Breast epithelium (tissue), 4 donors: ENCODE measurements at places on chromosomes 16 and 17. TPM values are rescaled to one million over a fixed set of nuclear protein-coding genes. Genes with fewer than 3 reads are reported as not detected.

TRAPPC1 gene
- 37.7 TPM for total RNA-seq

NPIPB9 gene
- total RNA-seq = 12.3 TPM

PLLP gene
- total RNA-seq = 7.9 TPM

TP53TG3B gene
- 1.2 TPM for total RNA-seq

TBC1D26 gene
- total RNA-seq = not detected

DNA sequence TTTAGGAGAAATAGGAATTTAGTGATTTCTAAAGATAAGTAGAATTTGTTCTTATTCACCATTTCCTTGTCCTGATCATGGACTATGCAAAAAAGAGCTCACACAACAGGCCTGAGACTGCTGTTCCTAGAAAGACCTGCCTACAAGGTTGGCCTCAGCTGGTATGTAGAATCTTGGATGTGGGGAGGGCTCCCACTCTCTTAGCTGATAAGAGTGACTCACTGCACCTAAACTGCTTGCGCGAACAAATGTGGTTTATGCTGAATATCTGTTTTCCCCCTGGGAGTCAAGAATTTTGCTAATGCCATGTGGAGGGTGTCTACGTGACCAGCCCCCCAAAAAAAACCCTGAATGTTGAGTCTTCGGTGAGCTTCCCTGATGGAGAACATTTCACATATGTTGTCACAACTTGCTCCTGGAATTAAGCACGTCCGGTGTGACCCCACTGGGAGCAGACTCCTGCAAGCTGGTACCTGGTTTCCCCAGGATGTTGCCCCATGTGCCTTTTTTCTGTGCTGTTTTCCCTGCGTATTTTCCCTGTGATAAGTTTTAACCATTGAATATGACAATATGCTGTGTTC is 68.8 kb upstream of the HSBP1 start:
- no peak overlapping the region for H3K27ac ChIP-seq
- no peak overlapping the region for H3K4me3 ChIP-seq
- no peak for DNase-seq
- H3K27me3 ChIP-seq = no peaks in the 10 kb centered on the region
- H3K4me1 ChIP-seq = no peaks in the 10 kb centered on the region

- H3K4me3 ChIP-seq = no peak overlapping the region
- DNase-seq = no peak
- no peak overlapping the region for H3K27ac ChIP-seq
- no peaks in the 10 kb centered on the region for H3K36me3 ChIP-seq
- no peaks in the 10 kb centered on the region for H3K27me3 ChIP-seq
Observed at GRCh38 chr16:21943571-21943970, 9.6 kb upstream of the UQCRC2 start.

GRCh38 chr17:39548494-39549225 is 59.1 kb downstream of the NEUROD2 start:
- no peaks in the 10 kb centered on the region for H3K4me1 ChIP-seq
- no peak overlapping the region for H3K4me3 ChIP-seq
- H3K27ac ChIP-seq = no peak overlapping the region
- H3K36me3 ChIP-seq = no peaks in the 10 kb centered on the region
- DNase-seq = no peak

GRCh38 chr17:8220783-8221662 is 10.6 kb upstream of the AURKB start:
- peak overlapping the region; percentile 98 for H3K27ac ChIP-seq
- no peaks in the 10 kb centered on the region for H3K4me1 ChIP-seq
- H3K27me3 ChIP-seq = no peaks in the 10 kb centered on the region
- no peaks in the 10 kb centered on the region for H3K36me3 ChIP-seq
- DNase-seq = peak; percentile 96
- peak overlapping the region; percentile 91 for H3K4me3 ChIP-seq

DNA sequence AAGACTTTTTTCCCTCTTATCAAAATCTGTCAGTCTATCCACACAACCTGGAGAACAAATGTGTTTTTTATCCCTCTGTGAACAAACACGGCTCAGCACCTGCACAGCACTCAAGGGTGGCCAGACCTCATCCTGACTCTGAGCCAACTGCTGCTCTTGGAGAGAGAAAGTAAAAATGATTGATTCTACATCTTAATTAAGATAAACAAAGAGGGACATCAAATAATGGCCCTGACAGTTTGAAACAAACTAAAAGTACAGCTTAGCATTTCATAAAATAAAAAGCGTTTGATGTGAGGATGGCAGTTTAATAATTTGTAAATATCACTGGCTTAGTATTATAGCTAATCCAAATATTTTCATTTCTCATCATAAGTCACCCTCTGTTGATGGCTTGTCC is 106.2 kb downstream of the SNX11 start:
- H3K27ac ChIP-seq = no peak overlapping the region
- no peak for DNase-seq
- no peaks in the 10 kb centered on the region for H3K36me3 ChIP-seq
- H3K4me1 ChIP-seq = no peaks in the 10 kb centered on the region
- no peak overlapping the region for H3K4me3 ChIP-seq
- no peaks in the 10 kb centered on the region for H3K27me3 ChIP-seq

DNA sequence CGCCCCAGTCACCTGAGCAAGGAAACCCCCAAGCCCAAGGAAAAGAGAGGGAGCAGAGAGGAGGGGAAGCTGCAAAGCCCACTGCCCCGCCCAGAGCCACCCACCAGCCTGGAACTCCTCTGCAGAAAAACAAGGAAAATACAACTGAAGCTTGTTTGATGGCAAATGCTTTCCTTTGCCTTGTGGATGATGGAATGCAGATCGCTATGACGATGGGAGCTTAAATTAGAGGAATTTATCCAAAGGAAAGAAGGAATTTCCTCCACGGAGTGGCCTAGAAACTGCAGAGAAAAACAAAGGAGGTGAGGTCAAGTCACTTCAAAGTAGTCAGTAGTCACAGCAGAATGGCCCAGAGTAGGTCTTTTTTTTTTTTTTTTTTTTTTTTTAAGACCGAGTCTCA is 31.5 kb upstream of the ASGR2 start:
- no peak for DNase-seq
- H3K4me3 ChIP-seq = no peak overlapping the region
- no peaks in the 10 kb centered on the region for H3K4me1 ChIP-seq
- no peaks in the 10 kb centered on the region for H3K27me3 ChIP-seq

- no peak overlapping the region for H3K4me3 ChIP-seq
- DNase-seq = no peak
- H3K4me1 ChIP-seq = peaks cover 14% of the 10 kb centered on the region
- H3K36me3 ChIP-seq = no peaks in the 10 kb centered on the region
Observed at GRCh38 chr17:41404024-41404671, 6.7 kb upstream of the KRT31 start.

DNA sequence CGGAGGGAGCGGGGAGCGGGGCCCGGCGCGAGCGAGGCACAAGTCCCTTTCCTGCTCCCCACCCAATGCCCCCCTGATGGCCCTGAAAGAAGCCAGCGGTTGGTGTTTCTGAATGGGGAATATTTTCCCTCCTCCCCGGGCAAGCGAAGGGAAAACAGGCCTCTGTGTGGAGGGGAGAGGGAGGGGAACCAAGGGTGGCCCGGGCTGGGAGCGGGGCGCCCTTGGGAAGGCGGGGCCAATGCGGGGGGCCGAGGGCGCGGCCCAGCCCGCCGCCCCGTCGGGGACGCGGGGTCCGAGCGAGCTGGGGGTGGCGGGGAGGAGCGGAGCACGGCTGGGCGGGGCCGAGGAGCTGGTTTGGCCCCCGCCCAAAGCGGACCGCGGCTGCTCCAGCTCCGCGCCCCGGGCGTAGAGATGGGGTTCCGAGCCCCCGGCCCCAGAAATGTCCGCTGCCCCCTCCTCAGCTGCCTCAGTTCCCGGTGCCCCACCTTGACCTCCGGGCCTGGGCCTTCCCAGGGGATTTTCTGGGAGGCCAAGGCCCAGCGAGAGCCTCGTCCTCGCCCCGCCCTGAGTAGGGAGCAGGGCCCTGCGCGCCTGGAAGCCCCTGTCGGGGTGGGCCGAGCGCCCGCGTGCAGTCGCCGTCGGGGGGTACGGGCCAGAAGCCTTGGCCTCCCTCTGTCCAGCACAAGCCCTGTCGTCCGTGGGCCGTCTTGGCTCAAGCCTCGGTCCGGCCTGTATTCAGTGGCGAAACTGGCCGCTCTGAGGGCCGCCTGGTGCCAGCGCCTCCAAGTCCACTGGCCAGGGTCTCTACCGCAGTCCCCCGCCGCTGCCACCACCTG is 3.9 kb upstream of the HEXIM1 start:
- H3K27me3 ChIP-seq = no peaks in the 10 kb centered on the region
- H3K27ac ChIP-seq = peak overlapping the region; percentile 96
- DNase-seq = no peak
- peak overlapping the region; percentile 50 for H3K4me3 ChIP-seq
- H3K4me1 ChIP-seq = peaks cover 6% of the 10 kb centered on the region

DNA sequence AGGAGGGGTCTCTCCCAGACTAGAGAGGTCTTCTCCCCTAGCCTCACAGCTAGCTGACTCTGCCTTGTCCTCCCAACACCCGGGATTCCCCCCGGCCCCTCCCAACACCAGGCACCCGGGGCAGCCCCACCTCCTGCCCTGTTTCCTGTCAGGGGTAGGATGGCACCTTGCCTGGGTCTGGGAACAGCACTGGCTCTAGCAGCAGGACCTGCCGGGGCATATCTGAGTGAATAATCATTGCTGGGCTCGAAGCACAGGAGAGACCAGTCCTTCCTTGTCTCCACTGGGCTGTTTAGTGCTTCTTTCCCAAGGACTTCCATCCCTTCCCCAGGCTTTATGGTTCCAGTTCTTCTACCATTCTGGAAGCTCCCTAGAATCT is 25.7 kb downstream of the MINK1 start:
- peak; percentile 83 for DNase-seq
- H3K27ac ChIP-seq = peak overlapping the region; percentile 83
- peaks cover 3% of the 10 kb centered on the region for H3K4me1 ChIP-seq
- H3K36me3 ChIP-seq = no peaks in the 10 kb centered on the region

GRCh38 chr17:80446645-80447405 is 29.6 kb downstream of the NPTX1 start:
- no peaks in the 10 kb centered on the region for H3K36me3 ChIP-seq
- no peaks in the 10 kb centered on the region for H3K4me1 ChIP-seq
- H3K4me3 ChIP-seq = no peak overlapping the region
- no peaks in the 10 kb centered on the region for H3K27me3 ChIP-seq
- no peak for DNase-seq
- no peak overlapping the region for H3K27ac ChIP-seq

DNA sequence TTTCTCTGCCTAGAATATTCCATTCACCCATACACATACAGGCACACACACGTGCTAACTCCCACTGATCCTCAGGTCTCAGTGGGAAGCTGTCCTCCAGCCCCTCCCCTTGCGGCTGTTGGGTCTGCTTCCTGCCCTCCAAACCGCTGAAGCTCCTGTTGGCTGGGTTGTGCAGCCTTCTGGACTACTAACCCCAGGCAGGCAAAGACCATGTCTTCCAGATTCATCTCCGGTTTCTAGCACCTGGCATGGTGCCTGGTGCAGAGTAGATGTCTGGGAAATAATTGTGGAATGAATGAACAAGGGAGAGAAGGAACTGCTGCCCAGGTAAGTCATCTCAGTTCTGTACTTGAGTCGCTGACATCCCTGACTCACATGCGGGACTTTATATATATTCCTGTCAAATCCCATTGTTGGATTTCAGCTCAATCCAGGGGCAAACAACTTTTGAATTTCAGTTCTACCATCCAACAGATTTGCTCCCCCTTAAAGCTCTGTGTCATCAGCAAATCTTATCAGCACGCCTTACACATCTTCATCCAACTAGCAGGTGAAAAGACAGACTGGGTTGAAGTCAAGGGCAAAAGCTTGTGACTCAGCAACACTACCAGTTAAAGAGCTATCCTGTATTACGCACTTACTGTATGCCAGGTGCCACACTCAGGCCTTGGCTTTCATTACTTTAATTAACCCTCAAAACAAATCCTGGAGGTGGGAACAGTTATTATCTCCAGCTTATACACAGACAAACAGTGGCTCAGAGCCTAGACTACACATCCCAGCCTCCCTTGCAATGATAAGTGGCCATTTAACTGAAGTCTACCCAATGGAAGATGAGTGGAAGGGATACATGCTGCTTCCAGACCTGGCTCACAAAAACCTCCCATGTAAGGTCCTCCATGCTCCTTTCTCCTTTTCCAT is 51.1 kb downstream of the SRCIN1 start:
- H3K27ac ChIP-seq = no peak overlapping the region
- peak; percentile 77 for DNase-seq
- peaks cover 7% of the 10 kb centered on the region for H3K4me1 ChIP-seq
- no peaks in the 10 kb centered on the region for H3K36me3 ChIP-seq

DNA sequence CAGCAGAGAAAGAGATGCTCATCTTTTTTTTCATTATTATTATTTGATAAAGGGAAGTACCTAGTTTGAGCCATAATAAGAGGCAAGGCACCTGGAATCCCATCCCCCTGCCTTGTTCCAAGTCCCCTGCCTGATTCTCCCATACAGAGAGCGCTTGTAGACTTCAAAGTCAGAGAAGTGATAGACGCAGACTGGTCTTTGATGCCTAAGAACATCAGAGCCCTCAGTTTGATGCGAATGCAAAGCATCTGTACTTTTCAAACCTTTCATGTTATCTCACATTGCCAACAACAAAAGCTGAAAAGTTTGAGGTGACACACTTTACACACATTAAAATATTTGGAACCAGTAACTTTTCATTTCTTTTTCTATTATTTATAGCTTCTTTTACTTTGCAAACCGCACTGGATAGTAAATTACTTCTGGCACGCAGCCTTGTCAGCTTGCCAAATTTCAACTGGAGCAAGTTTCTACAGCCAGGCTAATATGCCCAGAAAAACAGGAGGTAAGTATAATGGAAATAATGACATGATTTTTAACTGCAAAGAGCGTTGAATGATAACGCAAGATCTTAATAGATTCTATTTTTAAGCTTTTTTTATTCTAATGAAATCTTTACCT is 5.9 kb upstream of the UTP6 start:
- H3K27ac ChIP-seq = no peak overlapping the region
- DNase-seq = peak; percentile 57
- no peaks in the 10 kb centered on the region for H3K4me1 ChIP-seq
- H3K36me3 ChIP-seq = no peaks in the 10 kb centered on the region
- no peaks in the 10 kb centered on the region for H3K27me3 ChIP-seq
- no peak overlapping the region for H3K4me3 ChIP-seq

DNA sequence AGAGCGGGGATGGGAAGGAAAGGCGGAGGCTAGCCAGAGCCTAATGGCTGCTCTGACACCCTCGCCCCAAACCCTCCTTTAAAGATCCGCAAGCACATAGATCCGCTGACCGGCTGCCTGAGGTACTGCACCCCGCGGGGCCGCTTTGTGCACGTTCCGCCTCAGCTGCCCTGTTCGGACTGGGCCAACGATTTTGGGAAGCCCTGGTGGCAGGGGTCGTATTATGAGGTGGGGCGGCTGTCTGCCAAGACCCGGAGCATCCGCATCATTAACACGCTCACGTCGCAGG is 663 bp downstream of the CYB5D1 start:
- H3K36me3 ChIP-seq = no peaks in the 10 kb centered on the region
- peak overlapping the region; percentile 97 for H3K27ac ChIP-seq
- DNase-seq = peak; percentile 37
- H3K4me1 ChIP-seq = peaks cover 21% of the 10 kb centered on the region

DNA sequence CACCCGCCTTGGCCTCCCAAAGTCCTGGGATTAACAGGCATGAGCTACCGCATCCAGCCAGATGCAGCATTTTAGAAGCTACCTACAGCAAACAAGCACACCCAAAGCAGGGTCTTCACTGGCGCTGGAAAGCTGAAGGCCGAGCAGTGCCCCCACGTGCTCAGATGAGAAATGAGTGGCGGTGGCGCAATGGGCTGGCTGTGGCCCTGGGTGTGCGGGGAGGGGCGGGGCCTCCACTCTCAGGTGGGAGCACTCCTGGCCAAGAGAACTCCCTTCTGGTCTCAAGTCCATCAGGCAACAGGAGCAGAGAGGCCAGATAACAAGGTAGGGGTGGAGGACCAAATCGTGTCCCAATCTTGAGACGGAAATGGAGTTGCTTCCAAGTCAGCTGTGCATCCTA is 12.1 kb downstream of the TMEM11 start:
- H3K4me3 ChIP-seq = no peak overlapping the region
- H3K4me1 ChIP-seq = peaks cover 4% of the 10 kb centered on the region
- H3K27ac ChIP-seq = peak overlapping the region; percentile 41
- DNase-seq = no peak
- no peaks in the 10 kb centered on the region for H3K36me3 ChIP-seq
- H3K27me3 ChIP-seq = no peaks in the 10 kb centered on the region
